Suprapubic skin (tissue), 4 donors: ENCODE measurements at places on chromosomes 2 and 18. TPM values are rescaled to one million over a fixed set of nuclear protein-coding genes. Genes with fewer than 3 reads are reported as not detected.

DNA sequence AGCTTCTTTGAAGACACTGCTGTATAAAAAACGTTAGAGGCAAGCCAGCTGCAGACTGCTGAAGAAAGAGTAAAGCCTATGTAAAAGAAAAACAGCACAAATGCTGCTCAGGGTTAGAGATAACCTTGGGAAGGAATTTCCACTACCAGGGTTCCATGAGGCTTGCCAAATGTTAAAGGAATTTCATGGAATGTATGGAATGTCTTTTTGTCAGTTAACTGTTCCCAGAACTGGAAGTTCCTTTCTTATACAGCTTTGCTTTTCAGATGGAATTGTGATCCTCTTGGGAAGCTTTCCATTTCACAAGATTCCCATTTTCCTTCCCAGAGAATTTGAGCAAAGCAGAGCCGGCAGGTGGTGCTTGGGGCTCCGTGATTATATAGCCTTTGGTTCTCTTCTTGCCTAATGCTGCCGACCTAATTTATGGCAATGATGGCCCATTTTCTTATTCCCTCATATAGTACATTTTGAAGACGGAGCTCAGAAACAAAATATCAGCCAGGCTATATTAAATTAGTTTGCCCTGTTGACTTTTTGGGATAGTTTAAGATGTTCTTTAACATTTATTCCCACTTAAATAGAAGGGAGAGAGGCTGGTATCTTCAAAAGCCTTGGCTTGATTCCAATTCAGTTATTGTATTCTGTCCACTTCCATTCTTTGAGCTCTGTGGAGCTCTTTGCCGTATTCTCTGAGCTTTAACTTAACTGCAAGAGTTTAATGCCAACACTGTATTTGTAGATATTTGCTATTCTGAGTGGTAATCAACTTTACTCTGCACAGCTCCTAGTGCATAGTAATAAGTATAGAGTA lies 162.3 kb downstream of the PHLPP1 start:
- no peak for DNase-seq

GRCh38 chr18:48590678-48591077 lies 51.8 kb downstream of the CTIF start:
- DNase-seq = no peak

GRCh38 chr2:70716131-70716743 lies 51.8 kb downstream of the ADD2 start:
- peak; percentile 67 for DNase-seq

- DNase-seq = no peak
These were observed 319.8 kb upstream of the HNRNPA3 start for GRCh38 chr2:176892676-176893226.

TPGS2 gene
- 61.6 TPM for total RNA-seq
